ENCODE measurements at places on chromosomes 13 and 19. TPM values are rescaled to one million over a fixed set of nuclear protein-coding genes. Genes with fewer than 3 reads are reported as not detected.

Gene IGFL1
- total RNA-seq = not detected

Gene ZNF8
- total RNA-seq = 10.9 TPM

Gene SAFB2
- 80.2 TPM for total RNA-seq

Gene ZNF135
- total RNA-seq = 18.4 TPM

Gene TMTC4
- 32.5 TPM for total RNA-seq

Gene DIRAS1
- total RNA-seq = 1.6 TPM

Gene IPO5
- 139 TPM for total RNA-seq

Data from metanephros (tissue), 2 donors.